Activated CD4-positive, alpha-beta T cell treated with anti-CD3 and anti-CD28 coated beads for 1 hour (primary cell): ENCODE measurements at places on chromosomes 7 and 10.

- DNase-seq, result no peak
Measured at GRCh38 chr10:17112566-17112965, 17.0 kb downstream of the CUBN start.

DNA sequence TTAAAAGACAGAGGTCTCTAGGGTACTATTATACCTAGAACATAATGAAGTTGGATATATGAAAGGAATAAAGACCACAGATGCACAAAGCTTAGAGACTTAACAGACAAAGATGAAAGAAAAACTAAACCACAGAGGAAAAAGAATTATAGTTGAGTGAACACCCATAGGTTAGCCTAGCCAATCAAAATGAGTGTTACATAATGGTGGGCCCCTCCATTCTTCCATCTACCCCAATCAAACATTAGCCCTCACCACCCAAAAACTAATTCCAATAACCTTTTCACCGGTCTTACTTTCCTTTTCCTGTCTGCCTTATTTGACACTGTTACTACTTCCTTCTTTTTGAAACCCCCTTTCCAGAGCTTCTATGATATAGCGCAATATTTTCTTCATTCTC is 130.1 kb downstream of the ELMO1 start:
- no peak for DNase-seq

- no peak for DNase-seq
Measured at GRCh38 chr10:76554478-76554877, 1083.1 kb downstream of the KCNMA1 start.

- no peak for DNase-seq
Measured at GRCh38 chr7:18330548-18330947, 165.0 kb upstream of the HDAC9 start.

DNA sequence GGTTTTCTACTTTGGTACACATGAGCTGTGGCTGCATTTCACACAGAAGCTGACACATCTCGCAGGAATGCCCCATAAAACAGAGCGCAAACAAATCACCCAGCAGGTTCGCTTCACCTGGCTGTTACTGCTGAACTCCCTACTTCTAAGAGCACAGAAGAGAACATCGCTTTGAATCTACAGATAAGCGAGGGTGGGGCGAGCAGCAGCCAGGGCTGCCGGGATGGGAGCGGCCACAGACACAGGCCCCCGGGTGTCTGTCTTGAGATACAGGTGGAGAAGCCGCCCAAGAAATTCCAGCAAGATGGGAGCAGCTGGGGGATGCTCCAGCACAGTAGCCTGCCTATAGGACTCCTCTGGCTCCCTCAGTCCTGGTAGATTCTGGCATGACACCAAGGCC is 27.4 kb downstream of the OGDHL start:
- no peak for DNase-seq

DNA sequence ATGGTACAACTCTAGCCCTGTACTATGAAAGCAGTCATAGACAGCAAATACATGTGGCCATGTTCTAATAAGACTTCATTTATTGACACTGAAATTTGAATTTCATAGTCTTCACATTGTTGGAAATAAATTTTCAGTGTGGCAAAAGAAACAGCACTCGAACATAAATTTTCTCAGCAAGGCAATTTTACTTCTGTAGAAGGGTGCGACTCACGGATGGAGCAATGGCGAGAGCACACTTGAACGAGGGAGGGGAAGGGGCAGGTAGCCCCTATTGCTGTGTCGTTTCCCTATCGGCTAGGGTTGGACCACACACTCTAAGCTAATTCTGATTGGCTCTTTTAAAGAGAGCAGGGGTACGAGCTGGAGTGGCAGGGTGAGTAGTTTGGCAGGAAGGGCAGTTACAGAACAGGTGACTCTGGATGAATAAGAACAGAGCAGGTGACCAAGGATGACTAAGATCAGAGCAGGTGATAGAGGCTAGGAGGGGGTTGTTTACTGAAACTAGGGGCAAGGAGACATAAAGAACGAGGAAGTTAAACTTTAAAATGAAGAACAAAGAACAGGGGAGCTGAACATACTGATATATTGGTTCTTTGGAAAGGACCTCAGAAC is 52.0 kb downstream of the LRRC4 start:
- DNase-seq, result no peak

DNA sequence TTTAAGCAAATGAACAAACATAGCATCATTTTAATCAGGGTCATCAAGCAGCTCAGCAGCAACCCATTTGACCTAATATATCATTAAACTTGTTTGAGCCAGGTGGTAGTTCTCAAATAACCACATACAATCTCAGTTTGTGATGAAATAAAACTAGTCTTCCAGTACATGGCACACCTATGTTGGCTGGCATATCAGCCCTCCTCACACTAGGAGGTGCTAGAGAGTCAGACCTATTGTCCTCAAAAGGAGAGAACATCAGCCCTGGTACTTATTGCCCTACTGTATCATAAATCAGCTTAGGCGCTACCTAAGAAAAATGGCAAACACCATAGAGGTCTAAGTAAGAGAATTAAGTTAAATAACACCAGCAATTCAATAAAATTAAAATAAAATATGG is 81.7 kb downstream of the CABCOCO1 start:
- DNase-seq, result no peak

- no peak for DNase-seq
Measured at GRCh38 chr10:77006836-77007511, 630.6 kb downstream of the KCNMA1 start.

DNA sequence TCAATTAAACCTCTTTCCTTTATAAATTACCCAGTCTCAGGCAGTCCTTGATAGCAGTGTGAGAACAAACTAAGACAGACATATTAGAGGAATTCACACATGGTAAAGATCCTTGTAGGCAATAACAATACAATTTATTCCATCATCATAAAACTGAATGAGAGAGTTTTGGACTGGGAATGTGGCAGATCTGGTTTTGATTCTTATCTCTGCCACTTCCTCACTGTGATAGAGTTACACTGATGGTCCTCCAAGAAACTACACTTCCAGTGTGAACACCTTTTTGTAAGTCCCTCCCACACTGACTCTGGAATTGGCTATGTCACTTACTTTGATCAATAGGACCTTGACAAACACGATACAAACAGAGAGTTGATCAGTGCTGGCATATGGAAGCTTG is 2.9 kb downstream of the ENO4 start:
- DNase-seq, result no peak

DNA sequence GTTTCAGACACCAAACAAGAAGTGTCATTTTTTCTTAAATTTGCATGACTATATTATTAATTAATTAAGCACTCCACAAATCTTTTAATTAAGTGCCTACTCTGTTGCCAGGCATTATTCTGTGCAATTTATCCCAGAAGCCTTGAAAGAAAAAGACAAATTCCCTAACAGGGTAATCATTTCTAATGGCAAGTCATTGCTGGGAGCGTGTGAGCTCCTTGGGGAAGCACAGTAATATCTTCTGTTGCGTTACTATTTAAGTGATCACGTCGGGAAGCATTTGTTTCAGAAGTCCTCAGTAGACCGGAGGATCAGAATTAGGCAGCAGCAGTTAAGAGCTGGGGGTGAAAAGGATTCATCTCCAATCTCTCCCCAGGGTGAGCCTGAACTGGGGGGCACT is 276.8 kb upstream of the RNF32 start:
- no peak for DNase-seq

DNA sequence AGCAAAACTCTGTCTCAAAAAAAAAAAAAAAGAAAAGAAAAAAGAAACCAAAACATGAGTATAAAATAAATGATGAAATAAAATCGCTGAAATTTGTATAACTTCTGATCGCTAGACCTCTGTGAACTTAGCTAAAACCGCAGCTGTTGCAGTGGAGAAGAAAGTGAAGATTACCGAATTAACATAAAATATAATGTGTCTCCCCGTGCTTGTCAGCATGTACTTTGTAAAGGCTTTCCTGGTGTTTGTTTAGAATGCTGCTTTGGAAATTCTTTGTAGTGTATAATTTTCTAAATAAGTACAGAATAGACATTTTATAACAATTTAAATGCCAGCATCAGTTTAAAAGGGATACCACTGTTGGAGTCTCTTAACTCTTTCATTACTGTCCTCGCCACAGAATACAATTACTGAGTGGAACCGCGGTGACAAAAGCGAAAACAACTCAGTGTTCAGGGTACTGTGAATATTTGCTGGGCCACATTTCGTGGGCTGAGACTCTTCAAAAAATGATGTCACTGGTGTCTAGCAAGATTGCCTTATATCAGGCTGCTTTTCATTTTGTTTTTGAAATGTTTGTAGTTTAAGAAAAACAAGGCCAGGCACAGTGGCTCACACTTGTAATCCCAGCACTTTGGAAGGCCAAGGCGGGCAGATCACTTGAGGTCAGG is 167.7 kb downstream of the NSUN6 start:
- no peak for DNase-seq

- no peak for DNase-seq
Measured at GRCh38 chr7:93516834-93517233, 57.7 kb downstream of the CALCR start.

DNA sequence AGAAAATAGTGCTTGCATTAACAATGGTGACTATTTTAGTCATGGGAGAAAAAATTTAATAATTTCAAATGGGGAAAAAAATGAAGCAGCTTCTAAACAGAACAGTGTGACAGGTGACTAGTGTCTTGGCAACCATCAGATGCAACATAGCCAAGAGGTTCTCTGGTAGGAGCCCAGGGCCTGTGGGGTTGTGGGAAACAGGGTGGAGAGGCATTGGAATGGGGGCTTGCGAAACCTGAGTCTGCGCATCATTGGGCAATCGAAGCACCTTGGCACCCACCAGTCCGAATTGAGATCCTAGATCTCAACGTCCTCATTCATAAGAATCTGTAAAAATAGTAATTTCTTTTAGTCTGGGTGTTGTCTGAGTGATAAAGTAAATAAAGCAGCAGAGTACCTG is 19.2 kb upstream of the PARD3 start:
- DNase-seq, result no peak

- DNase-seq, result no peak
Measured at GRCh38 chr7:74051629-74052410, 23.8 kb downstream of the ELN start.

DNA sequence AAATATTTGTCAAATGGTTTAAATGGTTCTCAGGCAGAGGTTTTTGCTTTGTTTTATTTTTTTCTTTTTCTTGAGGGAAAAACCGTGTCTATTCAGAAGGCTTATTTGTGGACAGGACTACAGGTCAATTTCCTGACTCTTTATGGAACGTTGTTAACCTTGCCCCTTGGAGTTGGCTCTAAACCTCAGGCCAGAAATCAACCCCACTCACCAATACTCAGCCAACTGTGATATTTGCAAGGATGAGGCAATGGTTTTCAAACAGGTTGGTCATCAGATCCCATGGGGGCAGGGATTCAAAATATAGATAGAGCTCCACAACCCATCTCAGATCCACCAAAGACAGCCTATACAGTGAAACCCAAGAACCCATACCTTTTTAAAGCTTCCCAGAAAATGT is 10.2 kb downstream of the PDLIM1 start:
- no peak for DNase-seq

- no peak for DNase-seq
Measured at GRCh38 chr7:2754086-2754485, 66.1 kb downstream of the AMZ1 start.

DNA sequence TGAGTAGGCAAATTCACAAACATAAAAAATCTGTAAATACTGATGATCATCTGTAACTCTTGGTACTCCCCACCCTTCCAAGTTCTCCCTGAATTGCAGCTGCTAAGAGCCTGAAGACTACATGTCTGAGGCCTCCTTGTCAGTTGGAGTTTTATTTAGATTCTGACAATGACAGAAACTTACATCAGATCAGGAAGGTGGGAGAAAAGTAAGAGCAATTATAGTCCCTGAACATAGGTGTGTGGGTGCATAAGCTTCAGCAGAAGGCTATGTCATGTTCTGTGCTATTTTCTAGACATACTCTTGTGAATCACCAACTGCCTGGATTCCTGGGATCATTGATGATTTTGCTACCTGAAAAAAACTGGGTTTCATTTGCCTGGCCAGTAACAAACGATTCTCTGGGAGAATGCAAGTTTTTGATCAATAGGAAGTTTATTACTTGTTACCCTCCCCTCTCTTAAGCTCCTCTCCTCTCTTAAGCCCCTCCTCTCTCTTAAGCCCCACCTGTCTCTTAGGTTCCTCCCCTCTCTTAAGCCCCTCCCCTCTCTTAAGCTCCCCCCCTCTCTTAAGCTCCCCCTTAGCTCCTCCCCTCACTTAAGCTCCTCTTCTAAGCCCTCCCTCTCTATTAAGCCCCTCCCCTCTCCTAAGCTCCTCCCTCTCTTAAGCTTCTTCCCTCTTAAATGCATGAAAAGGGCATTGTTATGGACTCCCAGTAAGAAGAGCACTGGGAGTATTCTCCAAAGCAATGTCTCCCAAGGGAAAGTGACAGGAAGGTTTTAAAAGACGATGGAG is 1183.4 kb upstream of the AUTS2 start:
- no peak for DNase-seq

GRCh38 chr7:158312789-158313188 is 274.8 kb downstream of the PTPRN2 start:
- DNase-seq, result no peak

DNA sequence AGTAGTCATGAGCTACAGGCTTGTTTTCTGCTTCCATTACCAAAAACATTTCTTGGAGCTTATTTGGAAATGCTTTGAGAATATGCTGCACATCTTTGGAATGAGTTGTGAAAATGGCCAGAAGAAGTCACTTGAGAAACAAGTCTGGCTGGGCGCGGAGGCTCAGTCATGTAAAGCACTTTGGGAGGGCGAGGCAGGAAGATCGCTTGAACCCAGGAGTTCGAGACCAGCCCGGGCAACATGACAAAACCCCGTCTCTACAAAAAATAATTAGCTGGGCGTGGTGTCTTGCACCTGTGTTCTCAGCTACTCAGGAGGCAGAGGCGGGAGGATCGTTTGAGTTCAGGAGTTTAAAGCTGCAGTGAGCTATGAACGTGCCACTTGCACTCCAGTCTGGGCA is 882 bp upstream of the CHCHD1 start:
- DNase-seq, result no peak

DNA sequence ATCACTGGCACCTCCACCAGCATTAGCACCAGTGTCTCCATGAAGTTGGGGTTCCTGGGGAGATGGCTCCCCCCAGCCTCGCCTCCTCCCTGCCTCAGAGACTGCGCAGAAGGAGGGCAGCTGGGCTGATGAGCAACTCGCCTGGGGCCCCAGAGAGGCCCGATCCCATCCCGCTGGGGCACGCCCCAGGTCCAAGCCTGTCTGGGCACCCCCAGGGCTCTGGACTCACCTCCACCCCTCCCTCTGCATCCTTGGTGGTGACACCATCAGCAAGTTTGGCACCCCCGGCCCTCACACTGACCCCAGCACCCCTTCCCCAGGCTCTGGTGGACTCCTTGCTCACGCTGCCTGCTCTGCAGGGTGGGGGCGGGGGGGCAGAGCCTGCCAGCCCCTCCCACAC is 89.5 kb downstream of the LHPP start:
- no peak for DNase-seq

- DNase-seq, result no peak
Measured at GRCh38 chr10:70396140-70396539, 7.8 kb upstream of the EIF4EBP2 start.

DNA sequence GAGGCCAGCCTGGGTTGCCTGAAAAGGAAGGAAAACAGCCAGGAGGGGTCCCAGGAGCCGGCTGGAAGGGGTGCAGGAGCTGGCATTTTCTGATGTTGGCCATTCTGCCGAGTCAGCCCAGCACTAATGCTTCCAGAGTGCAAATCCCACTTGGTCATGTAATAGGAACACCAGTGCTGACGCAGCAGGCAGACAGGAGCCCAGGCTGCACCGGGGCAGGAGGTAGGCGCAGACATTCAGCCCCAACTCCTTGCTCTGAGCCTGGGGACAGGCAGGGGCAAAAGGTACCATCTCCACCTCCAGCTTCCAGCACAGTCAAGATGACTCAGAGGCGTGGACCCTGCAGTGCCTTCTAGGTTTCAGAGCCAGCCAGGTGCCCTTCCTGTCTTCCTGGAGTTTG is 10.2 kb upstream of the YWHAG start:
- no peak for DNase-seq

GRCh38 chr10:128971374-128972035 is 495.5 kb upstream of the MGMT start:
- DNase-seq, result no peak
